ENCODE measurements at places on chromosomes 11 and 22.

DNA sequence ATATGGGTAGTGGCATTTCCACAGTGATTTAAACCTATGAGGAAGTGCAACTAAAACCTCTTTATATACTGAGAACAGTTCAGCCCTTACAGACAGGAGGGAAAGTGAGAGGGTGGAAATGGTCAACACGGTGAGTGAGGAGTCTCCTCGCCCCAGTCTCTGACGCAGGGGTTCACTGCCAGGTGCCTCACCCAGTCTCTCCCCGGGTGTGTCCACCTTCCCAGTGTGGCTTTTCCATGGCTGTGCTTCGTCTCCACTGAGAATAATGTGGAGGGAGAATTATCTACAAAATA lies 116.6 kb upstream of the TOP3B start:
- no peak for DNase-seq

- no peak for DNase-seq
These were observed 16.5 kb downstream of the GLB1L3 start for GRCh38 chr11:134292661-134293060.

- no peak for DNase-seq
These were observed 69.1 kb upstream of the ADORA2A start for GRCh38 chr22:24358105-24358836.

- no peak for DNase-seq
These were observed 9.8 kb downstream of the POU2AF3 start for GRCh38 chr11:111308140-111308539.

DNA sequence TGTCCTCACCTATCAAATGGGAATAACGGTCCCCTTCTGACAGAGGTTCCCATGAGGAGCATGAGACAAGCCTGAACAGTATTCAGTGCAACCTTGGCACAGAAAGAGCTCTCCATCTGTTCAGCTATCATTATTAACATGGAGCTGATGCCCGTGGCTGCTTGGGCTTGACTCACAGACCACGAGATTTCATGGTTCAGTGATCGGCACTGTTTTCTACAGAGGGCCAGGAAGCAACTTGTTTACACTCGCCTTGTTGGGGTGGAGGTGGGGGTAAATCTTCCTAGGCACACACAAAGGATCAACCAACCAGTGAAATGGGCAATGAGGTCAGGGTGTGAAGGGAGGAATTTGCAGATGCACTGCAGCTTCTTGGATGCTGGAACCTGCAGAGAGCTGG lies 88.2 kb downstream of the CWC15 start:
- DNase-seq: no peak
